Daoy (cell line): ENCODE measurements at places on chromosomes 11 and 22. TPM values are rescaled to one million over a fixed set of nuclear protein-coding genes. Genes with fewer than 3 reads are reported as not detected.
A peak's percentile ranks its signal among the peaks of the same experiment; 100 is the strongest.

DNA sequence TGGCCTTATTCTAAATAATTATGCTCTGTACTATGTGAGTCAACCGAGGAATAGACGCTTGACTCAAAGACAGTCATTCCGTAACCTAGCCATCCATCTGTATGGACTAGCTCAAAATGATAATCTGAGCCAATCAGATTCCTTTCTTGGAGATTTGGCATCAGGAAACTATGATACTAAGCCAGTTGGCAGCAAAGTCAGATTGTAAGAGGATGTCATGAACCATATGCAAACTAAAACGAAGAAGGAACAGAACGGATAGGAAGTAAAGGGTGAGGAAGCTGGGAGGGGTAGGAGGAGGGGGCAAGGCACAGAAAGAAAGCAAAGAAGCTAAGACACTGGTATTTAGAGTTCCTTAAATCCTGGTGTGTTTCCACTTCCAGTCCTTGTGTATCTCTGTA lies 10.7 kb upstream of the SESN3 start:
- DNase-seq: no peak

GRCh38 chr22:29345932-29346331 lies 30.4 kb upstream of the RASL10A start:
- no peak for DNase-seq

DNA sequence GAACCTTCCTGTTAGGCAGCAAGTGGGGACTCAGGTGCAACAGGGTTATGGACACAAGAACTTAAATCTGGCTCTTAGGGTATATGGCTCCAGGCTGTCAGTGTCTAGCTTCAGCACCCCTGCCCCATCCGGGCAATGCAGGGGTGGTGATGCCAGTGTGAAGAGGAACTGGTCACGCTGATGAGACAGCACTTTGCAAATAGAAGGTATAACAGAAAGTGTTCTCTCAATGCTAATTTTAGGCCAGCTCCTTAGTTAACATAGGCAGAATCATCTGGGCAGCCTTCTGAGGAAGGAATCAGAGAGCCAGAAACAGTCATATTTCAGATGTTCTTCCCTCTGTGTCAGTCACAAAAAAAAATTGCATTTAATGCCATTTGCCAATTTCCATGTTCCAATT lies 41.2 kb downstream of the SYT9 start:
- no peak for DNase-seq

- peak; percentile 47 for DNase-seq
These were observed 8.0 kb upstream of the HTATIP2 start for GRCh38 chr11:20355221-20356219.

DNA sequence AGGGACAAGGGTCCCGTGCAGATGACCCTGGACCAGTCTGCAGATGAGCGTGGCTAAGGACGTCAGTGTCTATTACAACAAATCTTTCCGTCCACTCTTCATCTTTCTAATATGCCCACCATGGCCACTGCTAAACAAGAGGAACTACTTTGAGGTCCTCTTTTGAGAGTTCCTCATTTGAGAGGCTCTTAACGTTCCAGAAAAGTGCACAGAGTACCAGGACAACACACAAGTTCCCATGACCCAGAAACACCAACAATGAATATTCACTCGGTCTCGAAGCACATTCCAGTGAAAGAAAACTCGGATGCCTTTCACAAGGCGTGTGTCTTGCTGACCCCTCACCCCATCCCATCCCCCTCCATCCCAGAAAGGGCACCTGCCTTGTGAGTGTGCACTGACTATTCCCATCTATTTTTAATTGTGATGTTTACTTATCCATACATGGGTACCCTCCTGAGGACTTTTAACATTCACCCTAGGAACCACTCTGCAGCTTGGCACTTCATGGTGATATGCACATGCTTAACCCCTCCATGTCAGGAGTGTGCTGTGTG lies 157.0 kb downstream of the SHANK2 start:
- DNase-seq: no peak

DNA sequence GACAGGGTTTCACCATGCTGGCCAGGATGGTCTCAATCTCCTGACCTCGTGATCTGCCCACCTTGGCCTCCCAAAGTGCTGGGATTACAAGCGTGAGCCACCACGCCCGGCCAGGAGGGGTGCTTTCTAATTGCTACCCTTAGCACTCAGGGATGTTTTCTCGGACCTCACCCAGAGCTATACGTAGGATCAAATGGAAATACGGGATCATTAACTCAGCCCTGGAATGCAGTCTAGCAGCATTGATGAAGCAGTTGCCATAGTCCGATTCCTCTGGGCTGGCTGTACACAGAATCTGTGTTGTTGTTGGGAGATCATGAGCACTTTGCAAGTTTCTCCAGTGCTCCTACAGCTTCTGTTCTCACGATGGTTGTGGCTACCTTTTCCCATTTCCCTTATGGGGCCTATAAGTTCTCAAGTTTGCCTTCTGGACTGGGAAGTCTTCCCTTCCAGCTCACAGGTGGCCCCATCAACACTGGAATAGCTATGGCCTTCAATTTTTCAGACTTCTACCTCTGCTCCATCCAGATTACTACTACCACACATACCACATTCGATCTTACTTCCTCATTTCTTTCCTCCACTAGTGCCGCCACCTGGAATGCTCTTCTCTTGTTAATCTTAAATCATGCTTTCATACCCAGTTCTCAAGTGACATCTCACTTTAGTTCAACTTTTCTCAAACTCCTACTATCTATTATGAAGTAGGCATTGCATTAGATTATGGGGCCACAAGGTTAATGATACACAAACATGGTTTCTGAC lies 16.1 kb upstream of the PCF11 start:
- DNase-seq: no peak

GRCh38 chr11:122578171-122578825 lies 77.2 kb upstream of the UBASH3B start:
- DNase-seq: no peak

The LRRN4CL gene
- 0.98 TPM in 1 of 2 replicates, not detected in the other for total RNA-seq

The DTX4 gene
- not detected in 2 replicates for total RNA-seq
